ENCODE measurements at places on chromosomes 7 and 10.

GRCh38 chr7:27254625-27255024, 12.0 kb downstream of the EVX1 start:
- no peak for DNase-seq

DNA sequence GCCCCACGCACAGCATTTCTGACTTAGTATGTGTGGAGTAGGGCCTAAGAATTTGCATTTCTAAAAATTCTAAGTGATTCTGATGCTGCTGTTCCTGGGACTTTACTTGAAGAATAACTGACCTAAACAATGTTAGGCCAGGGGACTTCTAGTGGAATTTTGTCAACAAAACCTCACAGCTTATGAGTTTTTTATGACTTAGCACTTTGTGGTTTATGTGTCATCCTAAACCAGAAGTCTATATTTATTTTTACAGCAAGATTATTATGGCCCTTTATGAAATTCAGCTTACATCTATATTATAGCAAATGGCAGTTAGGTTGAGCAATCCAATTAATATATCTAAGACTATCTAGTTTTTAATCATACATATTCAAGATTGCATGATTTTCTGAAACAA, 24.6 kb upstream of the BET1 start:
- no peak for DNase-seq

DNA sequence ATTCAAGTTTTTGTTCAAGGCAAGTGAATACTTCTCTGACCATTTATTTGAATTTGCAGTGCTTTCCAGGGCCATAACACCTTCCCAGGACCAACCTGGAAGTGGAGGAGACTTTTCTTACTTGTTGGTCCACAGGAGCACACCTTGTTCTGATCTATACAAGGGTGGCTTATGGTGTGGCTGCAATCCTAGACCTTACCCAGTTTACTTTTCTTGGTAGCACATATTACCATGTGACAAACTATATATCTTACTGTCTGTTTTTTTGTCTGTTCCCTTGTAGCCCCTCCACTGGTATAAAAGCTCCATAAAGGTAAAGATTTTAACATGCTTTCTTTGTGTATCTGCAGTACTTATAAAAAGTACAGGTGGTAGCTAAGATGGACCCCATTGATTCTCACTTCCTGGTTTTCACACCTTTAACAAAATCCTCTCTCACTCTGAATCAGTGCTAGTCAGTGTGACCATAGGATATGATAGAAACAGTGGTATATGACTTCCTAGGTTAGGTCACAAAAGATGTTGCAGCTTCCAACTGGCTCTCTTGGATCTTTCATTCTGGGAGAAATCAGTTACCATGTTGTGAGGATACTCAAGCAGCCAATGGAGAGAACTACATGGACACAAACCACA, 5.6 kb upstream of the ASB4 start:
- no peak for DNase-seq

DNA sequence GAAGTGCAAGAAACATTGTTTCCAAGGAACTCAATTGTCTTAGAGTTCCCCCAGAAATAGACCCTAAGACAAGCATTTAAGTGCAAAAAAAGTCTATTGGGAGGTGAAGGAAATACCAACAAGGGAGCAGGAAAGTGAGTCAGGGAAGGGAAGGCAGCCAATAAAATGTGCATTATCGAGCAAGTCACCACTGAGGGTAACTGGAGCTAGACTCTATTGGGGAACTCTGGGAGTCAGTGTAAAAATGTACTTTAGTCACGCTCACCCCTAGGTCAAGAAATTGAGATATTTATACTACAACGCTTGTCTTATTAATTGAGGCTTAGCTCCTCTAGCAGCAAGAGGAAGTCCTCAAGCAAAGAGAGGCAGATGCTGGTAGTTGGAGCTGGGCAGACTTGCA, 137.7 kb downstream of the RTKN2 start:
- no peak for DNase-seq

DNA sequence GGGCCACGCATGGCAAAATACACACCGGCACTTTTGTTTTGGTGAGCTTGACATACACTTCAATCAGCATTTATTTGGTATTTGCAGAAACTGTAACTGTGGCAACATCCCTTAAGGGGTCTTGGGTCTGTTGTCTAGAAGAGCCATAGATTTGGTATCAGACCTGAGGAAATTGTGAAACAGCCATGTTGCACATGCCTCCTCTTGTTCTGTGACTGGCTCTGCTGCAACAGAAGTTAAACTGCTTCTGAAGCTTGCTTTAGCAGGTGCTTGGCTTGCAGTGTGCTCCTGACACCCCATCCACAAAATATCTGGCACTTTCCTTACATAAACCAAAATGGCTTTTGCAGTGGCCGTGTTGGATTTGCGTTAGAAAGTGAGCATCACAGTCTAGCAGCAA, 247.3 kb downstream of the GATA3 start:
- DNase-seq, result no peak

GRCh38 chr7:102115931-102116330, 170.7 kb upstream of the SH2B2 start:
- no peak for DNase-seq

DNA sequence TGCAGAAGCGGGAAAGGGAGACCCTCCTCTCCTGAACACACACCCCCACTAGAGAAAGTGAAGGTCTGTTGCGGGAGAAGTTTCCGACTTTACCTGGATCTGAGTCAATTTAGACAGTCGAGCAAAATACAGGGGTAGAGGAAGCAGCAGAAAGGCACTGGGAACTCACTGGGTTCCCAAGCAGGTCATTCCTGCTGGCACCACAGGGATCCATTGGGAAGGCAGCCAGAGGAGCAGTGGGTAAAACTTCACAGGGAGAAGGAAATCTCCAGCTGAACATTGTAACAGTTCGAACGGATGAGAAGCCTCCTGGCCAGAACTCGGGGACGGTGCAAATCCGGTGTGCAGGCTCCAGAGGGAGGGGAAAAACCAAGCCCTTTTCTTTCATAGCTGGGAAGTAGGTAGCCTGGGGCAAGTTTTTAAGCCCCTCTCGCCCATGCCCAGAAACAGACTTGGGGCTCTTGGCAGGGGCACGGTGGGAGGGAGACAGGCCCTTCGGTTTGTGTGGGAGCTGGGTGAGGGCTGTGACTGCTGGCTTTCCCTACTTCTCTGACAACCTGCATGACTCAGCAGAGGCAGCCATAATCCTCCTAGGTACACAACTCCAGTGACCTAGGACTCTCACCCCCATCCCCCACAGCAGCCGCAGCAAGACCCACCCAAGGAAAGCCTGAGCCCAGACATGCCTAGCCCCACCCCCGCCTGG, 51.9 kb downstream of the DDC start:
- DNase-seq, result no peak

DNA sequence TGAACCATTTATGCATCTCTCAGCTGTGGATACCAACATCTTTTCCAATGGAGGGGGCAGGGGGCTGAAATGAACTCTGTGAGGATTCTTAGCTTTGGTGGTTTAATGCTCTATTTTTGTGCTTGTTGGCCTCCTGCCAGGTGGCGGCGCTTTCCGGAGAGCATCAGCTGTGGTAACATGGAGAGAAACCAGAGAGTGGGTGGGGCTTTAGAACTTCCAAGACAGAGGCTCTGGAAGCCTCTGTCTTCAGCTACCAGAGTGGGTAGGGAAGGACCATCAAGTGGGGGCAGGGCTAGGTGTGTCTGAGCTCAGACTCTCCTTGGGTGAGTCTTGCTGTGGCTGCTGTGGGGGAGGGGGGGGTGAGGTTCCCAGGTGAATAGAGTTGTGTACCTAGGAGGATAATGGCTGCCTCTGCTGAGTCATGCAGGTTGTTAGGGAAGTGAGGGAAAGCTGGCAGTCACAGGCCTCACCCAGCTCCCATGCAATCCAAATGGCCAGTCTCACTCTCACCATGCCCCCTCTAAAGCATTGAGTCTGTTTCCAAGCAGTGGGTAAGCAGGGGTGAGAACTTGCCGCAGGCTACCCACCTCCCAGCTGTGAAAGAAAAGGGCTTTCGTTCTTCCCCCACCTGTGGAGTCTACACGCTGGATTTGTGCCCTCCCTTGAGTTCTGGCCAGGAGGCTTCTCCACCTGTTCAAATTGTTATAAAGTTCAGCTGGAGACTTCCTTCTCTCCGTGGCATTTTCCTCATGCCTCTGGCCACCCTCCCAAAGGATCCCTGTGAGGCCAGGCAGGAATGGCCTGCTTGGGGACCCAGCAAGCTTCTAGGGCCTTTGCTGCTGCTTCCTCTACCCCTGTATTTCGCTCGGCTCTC, 527.0 kb downstream of the NEBL start:
- DNase-seq, result no peak

DNA sequence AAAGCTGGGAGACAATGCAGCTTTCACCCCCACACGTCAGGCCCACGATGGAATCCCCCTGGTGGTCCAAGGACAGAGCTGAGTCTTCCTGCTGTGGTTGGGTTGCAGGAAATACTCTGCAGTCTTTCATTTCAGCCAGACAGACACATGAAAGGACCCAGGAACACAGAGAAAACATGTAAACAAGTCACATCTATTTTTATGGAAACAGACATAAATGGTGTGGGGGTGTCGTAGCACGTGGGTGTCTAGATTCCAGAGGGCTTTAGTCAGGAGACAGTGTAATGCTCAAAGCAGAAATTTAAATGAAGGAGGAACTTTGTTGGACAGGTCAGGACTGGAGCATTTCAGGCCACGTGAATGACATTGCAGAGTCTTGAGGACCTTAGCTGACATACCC, 444.6 kb downstream of the SUGCT start:
- DNase-seq, result no peak

DNA sequence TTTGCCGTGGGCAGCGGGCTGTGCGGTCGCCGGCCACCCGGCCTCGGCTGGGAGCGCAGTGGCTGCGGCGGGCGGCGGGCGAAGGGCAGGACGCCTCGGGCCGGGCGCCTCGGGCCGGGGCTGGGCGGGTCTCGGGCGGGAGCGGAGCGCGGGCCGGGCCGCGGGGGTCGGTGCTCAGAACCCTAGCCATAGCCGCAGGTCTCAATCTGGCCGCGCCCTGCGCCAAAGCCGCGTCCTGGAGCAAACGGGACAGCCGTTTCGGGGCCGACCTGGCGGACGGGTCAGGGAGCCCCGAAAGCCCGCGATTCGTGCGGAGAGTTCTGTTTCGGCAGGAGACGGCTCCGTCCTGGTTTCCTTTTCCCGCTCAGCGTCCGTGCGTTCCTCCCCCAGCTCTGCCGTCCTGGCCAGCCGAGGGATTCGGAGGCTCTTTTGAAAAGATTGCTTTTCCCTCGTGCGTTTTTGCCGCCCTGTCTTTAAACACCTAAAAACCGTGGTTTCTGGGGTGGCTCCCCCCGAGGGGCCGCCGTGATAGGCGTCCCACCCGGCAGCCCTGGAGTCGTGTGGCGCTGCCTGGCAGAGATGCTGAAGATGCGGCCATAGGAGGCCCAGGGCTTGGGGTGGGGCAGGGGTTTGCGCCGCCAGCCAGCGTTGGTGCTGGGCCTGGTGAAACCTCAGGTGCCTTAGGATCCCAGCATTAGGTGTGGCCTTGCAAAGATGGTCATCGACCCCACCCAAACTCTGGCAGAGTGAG, 727 bp downstream of the RET start:
- no peak for DNase-seq

- no peak for DNase-seq
Observed at GRCh38 chr10:80750268-80750667, 212.6 kb downstream of the SH2D4B start.

- no peak for DNase-seq
Observed at GRCh38 chr7:159046300-159046699, 98.4 kb downstream of the VIPR2 start.

DNA sequence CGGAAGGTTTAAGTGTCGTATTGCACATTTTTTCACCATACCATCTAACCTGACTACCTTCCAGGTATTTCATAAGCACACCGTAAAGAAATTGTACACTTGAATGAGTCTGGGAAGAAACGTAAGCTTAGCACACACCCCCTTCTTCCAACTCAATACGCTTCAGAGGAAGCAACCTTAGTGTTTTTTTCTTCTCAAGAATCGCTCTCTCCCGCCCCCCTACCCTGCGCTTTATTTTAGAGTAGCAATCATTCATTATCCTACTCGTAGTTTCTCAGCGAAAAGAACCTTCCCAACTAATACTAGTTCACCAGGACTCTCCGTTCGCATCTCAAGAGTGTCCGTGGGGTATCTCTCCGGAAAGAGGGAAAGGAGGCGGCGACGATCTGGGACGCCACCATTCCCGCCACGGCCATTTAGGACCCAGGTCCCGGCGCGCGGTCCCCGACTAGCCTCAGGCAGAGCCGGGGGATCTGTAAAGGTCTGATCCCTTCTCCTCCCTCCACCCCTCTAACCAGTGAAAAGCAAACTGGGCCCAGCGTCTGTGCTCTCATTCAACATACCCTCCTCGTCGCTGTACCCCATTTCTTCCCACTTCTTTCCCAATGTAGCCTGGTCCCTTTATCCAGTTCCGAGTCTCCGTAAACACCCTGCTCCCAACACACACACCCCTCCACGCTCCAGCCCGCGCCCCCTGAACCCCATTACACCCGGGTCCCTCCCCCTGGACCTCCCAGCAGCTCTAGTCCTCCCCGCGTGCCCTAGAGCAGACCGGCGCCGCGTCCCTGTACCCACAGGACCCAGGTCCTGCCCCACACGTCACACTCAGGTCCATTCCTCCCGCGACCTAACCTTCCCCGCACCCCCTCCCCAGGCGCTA, 16.0 kb downstream of the MYOZ1 start:
- DNase-seq, result no peak

DNA sequence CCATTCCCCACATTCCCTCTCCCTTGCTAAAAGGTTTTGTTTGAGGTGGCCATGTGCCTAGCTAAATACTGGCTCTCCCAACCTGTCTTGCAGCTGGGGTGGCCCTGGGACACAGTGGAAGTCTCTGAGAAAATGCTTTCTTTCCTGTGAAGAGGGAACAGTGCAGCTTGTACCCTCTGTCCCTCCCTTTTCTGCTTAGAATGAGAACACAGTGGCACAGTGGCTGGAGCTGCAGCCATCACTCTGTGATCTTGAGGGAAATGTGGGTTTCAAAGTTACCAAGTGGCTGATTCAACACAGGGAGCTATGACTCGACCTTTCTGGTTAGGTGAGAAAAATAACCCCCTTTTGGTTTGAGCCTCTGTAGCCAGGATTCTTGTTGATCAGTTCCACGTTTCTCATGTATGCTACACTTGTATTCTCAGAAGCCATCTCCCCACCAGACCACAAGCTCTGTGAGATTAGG, 62.7 kb upstream of the CARD11 start:
- DNase-seq, result peak; percentile 82

DNA sequence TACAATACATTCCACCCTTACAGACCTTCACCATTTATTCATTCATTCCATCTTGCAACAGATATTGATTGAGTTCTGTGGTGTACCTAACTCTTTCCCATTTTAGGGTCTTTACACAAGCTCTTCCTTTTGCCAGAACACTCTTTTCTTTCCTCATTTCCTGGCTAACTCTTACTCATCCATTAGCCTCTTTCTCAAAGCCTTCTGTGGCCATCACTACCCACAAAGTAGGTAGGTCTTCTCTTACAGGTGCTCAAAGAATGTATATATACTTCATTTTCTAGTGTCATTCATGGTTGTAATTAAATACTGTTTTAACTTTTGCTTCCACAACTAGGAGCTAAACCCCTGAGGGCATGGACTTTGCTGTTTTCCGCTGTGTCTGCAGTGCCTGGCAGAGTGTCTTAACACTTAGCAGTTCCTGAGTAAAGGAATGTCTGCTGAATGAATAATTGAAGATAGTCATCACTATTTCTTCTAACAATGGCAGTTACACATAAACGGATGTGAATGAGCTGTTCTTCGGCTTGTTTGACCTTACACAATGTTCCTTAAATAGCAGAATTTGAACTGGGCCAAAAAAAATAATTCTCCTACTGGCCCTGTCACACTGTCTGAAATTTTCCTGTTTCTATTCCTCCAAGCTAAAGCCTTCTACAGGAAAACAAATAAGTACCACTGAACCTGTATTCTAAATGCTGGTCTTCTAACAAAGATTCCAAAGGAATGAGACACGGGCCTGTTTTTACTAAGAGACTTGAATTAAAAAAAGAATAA, 15.1 kb downstream of the BCAP29 start:
- no peak for DNase-seq
